ENCODE measurements at places on chromosomes 1 and 21.

GRCh38 chr1:237799762-237800474 is 90.8 kb downstream of the ZP4 start:
- peak; percentile 91 for DNase-seq

- DNase-seq, result no peak
These were observed 62.9 kb downstream of the TMEM53 start for GRCh38 chr1:44611419-44611818.

- no peak for DNase-seq
These were observed 86.9 kb downstream of the OLFML2B start for GRCh38 chr1:161936786-161937185.

- no peak for DNase-seq
These were observed 239.8 kb downstream of the SDCCAG8 start for GRCh38 chr1:243495442-243496186.

- no peak for DNase-seq
These were observed 202.6 kb downstream of the GRIK1 start for GRCh38 chr21:29737186-29737585.

GRCh38 chr1:94757931-94758330 is 62.2 kb upstream of the SLC44A3 start:
- DNase-seq, result peak; percentile 24

DNA sequence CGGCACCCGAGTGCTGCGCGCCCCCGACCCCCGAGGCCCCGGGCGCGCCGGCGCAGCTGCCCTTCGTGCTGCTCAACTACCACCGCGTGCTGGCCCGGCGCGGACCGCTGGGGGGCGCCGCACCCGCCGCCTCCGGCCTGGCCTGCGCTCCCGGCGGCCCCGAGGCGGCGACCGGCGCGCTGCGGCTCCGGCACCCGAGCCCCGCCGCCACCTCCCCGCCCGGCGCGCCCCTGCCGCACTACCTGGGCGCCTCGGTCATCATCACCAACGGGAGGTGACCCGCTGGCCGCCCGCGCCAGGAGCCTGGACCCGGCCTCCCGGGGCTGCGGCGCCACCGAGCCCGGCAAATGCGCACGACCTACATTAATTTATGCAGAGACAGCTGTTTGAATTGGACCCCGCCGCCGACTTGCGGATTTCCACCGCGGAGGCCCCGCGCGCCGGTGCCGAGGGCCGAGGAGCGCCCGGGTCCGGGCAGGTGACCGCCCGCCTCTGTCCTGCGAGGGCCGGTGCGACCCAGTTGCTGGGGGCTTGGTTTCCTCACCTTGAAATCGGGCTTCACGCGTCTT is 49.0 kb downstream of the SIM2 start:
- DNase-seq, result no peak

DNA sequence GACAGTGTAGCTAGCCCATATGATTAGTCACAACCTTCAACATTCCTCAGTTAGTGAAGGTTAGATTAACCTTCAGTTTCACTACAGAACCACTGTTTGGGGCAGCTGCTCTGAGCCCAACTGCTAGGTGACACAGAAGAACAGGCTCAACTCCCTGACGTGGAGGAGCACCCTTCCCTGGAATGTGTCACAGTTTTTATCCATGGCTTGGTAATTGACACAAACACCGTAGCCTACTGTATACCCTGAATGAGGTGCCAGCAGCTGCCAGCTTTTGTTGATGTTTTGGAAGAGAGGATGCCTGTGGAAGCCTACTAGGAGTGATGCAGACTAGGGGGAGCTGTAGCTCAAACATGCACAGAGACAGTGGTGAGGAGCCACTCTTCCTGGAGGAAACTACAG is 56.6 kb upstream of the CR2 start:
- no peak for DNase-seq

DNA sequence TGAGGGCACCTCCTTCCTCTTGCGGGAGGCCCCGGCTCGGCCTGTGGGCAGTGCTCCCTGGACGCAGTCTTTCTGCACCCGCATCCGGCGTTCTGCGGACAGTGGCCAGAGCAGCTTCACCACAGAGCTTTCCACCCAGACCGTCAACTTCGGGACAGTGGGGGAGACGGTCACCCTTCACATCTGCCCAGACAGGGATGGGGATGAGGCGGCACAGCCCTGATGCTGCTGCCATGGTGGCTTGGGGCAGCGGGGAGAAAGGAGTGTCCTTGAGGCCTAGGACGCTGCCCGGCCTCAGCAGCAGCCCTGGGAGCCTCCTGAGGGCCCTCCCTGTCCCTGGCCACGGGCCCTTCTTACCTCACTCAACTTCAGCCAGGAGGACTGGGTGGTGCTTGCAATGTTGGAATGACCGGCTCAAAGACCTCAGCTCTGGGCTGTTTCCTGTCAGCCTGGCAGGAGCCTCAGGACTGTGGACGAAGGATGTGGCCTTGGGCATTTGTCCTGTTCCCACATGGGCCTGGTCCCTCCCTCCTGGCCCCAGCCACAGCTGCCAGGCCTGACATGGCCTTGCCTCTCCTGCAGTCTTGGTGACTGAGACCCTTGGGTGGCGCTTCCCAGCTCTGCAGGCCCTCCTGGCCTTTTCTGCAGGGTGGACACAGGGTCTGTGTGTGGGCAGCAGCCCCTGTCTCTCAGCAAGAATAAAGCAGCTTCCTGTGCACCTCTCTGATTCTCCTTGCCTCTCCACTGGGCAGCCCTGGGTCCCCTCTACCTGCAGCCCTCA is 45.9 kb downstream of the TRIM11 start:
- DNase-seq, result no peak

DNA sequence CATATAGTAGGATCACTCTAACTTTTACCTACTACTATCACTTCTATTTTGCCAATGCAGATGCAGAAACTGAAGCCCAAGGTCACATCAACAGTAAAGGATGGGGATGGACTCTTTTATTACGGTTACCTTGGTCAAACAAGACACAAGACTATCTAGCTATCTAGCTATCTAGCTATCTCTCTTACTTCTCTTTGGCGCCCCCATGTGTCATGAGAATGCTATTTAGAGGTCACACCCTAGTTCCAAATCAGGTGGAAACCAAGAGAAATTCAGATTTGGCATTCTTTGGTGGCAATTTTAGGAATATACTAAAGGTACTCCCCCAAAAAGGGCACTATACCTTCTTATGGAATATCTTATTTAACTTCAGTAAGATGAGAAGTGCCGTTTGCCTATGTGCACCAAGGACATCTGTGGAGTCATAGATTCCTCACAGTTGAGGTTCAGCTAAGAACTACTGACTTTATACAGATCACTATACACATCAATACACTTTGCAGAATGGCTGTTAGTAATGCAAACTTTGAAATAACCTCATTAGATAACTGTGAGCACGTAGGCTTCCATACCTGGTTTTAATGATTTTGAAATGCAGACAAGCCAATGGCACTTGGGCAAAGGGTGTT is 6.7 kb downstream of the ZNF648 start:
- DNase-seq, result peak; percentile 37

DNA sequence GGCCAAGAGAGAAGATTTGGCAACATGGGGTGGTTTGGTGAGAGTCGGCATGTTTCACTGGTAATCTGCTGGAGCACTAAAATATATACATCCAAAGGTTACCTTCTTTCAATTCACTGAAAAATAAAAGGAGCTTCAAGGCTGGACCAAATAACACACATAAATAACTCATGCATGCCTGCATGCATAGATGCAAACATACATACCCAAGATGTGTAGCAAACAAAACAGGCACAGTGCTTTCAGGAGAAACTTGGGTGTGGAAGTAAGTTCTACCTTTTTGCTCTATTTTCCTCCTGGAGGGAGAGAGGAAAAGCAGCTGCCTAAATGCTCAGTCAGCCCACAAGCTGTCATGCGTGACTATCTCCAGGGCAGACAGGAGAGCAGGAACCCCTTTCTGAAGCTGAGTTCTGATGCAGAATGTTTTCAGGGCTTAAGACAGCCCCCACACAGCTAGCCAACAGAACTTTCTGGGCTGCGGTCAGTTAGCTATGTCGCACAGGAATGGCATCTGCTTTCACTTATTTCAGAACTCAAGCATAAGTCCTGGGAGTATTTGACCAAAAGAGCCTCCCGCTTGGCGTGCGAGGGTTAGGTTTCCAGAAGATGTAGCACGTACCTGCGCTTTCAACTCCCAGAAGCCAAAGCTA is 166.2 kb downstream of the TOMM20 start:
- no peak for DNase-seq

- DNase-seq, result no peak
These were observed 149.2 kb upstream of the PLD5 start for GRCh38 chr1:242673652-242674051.

DNA sequence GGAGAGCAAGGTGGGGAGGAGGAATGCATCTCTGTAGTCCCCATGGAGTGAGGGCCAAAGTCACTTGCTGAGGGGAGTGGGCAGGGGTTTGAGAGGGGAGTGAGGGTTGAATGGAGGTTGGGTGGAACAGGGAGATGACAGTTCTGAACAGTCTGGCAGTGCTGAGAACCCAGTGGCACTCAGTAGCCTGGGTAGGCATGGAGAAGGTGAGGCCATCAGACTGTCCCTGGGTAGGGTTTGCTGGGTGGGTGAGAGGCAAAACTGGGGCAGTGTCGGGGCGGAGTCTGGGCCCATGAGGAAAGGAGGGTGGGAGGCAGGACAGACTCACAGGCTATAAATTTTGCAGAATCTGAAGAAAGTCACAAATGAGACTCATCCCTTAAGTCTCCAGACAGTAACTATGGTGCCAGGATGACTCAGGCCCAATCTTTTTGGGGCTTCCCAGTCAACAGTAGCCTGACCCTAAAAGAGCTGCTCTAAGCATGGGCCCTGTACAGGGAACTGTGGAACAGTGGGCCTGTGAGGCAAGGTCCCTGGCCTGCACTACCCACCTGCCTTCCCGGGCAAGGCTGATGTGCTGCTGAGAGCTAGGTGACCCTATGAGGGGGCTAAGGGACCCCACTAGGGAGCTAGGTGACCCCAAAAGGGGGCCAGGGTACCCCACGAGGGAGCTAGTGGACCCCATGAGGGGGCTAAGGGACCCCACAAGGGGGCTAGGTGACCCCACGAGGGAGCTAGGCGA is 51.0 kb upstream of the DMRTB1 start:
- no peak for DNase-seq

DNA sequence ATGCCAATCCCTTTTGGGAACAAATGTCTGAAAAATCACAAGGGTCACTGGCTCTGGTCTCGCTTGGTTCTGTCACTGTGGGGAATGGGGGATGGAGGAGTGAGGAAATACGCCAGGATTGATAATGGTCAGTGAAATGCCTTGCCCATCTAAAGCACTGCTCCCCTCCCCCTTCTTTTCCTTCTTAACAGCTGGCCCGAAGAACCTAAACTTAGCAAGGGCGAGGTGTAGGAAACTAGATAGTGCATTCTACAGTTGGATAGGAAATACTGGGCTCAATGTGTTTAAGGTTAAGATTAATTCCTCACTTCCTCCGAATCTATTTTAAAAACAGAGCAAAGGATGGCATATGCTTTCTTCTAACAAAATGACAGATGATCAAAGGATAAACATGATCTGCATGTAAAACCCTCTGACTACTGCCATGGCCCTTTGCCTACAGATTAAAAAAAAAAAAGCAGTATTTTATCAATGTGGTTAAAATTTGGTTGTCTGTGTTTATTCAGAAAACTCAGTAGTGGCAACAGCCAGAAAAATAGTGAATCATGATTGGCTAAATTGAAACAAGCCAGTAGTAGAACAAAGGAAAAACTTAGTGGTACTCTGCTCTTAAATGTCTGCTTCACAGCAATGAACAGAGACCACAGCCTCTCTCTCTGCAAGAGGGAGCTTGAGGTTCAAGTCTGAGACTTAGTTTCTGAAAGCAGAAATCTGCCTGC is 86.1 kb upstream of the VAV3 start:
- no peak for DNase-seq

GRCh38 chr1:197399755-197400521 is 131.9 kb downstream of the CRB1 start:
- DNase-seq, result peak; percentile 68

DNA sequence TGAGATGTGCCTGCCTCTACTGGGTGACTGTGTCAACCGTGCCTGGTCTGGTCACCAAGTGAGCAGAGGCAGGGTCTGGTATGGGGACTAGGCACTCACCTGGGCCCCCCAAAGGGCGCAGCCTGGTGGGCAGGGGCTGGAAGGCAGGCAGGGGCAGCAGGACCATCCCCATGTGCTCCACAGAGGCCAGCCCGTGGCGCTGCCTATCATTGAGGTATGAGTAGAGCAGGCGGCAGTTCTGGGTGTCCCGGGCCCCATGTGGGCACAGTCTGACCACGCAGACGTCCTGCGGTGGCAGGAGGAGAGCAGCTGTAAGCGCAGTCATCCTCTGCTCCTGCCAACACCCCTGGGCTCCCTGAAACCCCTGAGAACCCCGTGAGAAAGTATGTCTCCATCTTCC is 23.7 kb downstream of the SPOCD1 start:
- no peak for DNase-seq

DNA sequence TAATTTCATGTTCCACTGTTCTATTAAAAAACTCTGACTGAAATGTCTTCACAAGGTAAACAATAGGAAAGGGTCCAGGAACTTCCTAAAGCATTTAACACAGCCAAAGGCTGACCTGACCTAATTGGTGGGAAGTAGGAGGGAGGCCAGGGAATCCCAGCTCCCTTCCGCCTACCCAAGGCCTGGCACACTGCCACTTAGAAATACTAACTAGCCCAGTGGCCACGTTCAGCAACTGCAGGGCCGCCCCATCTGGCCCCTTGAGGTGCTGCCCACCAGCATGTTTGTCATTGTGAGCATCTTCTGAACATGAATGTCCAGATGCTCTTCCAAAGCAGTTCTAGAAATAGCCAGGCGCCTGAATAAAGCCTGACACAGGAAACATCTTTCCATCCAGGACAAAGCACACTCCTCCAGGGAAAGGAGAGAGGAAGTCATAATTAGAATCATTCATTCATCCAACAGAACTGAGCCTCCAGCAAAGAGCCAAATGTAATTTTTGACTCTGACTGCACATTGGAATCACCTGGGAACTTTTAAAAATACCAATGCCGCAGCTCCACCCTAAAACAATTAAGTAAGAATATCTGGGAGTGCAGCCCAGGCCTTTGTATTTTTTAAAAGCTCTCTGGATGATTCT is 44.6 kb upstream of the BCL9 start:
- peak; percentile 60 for DNase-seq

GRCh38 chr21:33973268-33973667 is 57.7 kb upstream of the ATP5PO start:
- peak; percentile 3 for DNase-seq

All from HEK293T (cell line).